ENCODE measurements at places on chromosomes 5 and 9. TPM values are rescaled to one million over a fixed set of nuclear protein-coding genes. Genes with fewer than 3 reads are reported as not detected.
A peak's percentile ranks its signal among the peaks of the same experiment; 100 is the strongest.

DNA sequence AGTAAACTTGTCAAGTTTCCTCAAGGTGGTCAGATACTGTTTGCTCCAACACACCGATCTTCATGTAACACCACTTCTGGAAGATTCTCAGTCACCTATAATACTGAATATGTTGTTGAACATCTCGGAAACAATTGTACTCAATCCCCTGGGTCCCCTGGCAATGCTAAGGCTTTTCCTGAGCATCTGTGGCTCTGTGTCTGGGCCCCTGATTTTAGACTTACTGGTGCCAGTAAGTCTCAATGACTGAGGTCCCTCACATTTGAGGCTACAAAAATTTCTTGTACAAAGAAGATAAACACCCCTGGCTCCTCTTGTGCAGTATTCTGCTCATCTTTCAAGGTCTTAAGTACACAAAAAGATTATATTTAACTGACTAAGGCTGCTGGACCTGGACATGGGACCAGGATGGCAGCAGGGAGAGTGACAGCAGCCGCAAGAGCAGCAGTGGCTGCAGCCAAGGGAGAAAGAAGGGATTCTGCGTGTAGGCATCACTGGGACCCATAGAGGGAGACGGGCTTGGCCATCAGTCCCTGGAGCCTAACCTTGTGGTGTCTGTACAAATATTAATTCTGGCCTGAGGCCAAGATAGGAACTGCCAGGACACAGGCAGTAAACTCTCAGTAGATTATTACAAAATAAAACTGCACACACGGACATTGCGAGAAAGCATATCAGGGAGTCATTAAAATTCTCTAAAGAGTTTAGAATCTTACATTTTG, 49.0 kb upstream of the TNPO1 start:
- no peak for DNase-seq

GRCh38 chr5:64918083-64918482, 149.4 kb downstream of the CWC27 start:
- DNase-seq: no peak

- DNase-seq: peak; percentile 57
Observed at GRCh38 chr9:95167998-95168397, 149.5 kb downstream of the FANCC start.

DNA sequence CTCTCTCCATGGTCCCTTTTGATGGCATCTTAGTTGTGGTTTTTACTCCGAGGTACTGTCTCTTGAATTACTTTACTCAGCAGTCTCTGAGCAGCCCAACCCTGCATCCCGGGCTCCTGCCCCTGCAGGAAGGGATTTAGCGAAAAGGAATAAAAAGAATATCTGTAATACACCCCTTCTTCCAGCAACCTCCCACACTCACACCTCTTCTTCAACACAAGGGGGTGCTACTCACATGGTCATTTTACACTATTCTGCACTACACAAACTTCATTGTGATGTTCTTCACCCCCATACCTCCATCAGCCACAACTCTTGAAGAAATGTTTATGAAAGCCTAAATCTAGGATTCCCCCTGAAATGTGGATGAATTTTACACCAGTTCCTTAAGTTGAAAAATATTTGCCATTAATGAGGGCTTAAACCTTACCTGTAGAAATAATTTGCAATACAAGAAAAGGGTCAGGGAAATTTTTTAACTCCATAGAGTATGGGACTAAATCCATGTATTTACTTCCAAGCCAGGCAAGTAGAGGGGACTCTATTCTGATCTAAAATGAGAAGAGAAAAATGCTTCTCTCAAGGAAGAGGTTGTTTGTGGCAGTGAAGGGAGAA, 26.0 kb downstream of the TPD52L3 start:
- DNase-seq: no peak

GRCh38 chr5:136133922-136134379, 1.3 kb downstream of the SMAD5 start:
- DNase-seq: no peak

GRCh38 chr9:94010980-94011533, 55.9 kb upstream of the BARX1 start:
- peak; percentile 16 for DNase-seq

DNA sequence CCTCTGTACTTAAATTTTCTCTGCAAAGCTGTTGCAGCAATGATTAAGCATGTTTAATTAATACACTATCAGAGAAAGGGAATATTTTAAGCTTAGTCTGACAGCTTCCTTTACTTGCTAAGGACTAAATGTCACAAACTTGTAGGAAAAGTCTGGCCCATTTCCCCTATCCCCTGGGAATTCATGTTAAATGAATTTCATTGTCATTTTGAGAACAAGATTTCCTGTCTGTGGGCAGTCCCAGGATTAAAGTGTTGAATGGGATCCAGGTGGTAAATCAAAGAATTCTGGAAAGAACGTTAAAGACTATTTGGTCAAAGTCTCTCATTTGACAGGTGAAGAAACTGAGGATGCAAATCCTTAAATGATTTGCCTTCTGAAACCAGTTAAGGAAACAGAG, 214.8 kb downstream of the MPDZ start:
- DNase-seq: no peak

DNA sequence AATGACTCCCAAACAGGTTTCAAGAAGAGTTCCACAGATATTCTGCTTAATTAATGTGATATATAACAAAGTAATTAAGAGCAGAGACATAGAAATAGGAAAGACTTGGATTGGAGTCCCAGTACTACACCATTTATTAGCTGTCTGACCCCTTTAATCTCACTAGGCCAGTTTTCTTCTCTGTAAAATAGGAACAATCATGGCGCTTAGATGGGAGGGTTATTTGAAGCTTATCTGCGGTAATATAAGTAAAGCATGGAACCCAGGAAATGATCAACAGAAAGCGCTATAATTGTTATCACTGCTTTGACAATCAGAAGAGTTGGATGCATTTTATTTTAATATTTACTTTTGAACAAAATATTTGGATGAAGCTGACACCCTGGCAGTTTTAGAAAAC, 71.3 kb upstream of the IFNE start:
- DNase-seq: no peak

CD74 gene
- total RNA-seq: 132 TPM

GRCh38 chr5:117645400-117645799, 1070.8 kb upstream of the SEMA6A start:
- no peak for DNase-seq

SLC45A2 gene
- total RNA-seq: 0.73 TPM

GRCh38 chr9:74496406-74496805, 729 bp upstream of the RORB start:
- no peak for DNase-seq

GRCh38 chr9:34572092-34572491, 17.4 kb downstream of the CNTFR start:
- peak; percentile 71 for DNase-seq

IL13 gene
- not detected for total RNA-seq

DNA sequence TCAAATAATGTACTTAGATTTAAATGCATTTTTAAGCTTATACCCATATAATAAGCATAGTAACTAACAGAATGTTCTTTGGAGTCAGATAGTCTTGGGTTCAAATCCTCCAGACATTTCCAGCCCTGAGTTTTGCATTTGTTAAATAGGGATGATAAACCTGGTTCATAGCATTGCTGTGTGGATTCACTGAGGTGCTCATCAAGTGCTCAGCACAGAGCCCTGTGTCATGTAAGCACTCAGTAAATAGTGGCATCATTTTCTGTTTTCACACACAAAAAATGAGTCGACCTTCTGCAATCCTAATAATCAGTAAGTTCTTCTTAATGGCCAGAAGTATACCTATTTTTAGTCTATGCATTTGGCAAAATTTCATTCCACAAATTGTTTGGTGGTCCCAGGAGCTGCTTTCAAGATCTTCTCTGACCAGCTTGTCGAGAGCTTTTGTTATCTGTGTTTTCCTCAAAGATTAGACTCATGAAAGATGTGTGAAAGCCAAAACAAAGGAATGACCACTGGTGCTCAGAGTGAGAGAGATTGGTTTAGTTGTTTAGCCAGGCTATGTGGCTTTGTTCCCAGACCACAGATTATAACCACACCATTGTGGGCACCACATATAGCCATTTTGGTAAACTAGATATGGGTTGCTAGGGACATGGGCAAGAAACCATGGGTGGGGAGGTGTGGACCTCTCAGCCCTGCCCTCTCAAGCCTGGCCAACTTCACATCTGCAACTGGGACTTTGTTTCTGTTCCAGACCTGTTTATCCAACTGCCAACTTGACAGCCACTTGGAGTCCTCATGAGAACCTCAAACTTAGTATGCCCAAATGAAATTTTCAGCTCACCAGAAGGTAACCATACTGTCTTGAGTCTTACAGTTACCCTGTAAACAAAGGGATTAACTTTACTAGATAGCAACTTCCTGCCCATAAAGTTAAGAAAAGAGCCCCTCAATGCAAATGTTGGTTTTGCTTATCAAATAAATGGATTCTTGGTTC, 45.0 kb downstream of the DOCK8 start:
- DNase-seq: no peak

GRCh38 chr5:584216-584615, 27.9 kb upstream of the CEP72 start:
- no peak for DNase-seq

- no peak for DNase-seq
Observed at GRCh38 chr9:131697097-131697496, 42.8 kb downstream of the RAPGEF1 start.

SLC27A6 gene
- total RNA-seq: 0.18 TPM

- no peak for DNase-seq
Observed at GRCh38 chr9:118230329-118230728, 526.1 kb downstream of the TLR4 start.

- DNase-seq: no peak
Observed at GRCh38 chr5:133962131-133962530, 6.3 kb downstream of the C5orf15 start.

RPL7A gene
- 1,405 TPM for total RNA-seq

FYB1 gene
- 7.3 TPM for total RNA-seq

GRCh38 chr5:39599721-39600431, 175.1 kb upstream of the DAB2 start:
- no peak for DNase-seq

DNA sequence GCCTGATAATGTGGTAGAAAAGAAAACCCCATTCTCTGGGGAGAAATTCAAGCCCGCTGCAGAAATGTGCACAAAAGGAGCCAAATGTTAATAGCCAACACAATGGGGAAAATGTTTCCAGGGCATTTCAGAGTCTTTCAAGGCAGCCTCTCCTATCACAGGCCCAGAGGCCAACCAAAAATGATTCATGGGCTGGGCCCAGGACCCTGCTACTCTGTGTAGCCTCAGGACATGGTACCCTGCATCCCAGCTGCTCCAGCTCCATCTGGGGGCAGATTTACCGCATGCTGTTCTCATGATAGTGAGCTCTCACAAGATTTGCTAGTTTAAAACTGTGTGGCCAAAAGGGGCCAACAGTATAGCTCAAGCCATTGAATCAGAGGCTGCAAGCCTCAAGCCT, 41.1 kb downstream of the RAPGEF6 start:
- DNase-seq: no peak

RNF183 gene
- total RNA-seq: 0.85 TPM

- DNase-seq: no peak
Observed at GRCh38 chr9:128494746-128495129, 9.8 kb upstream of the GLE1 start.

UAP1L1 gene
- 13.0 TPM for total RNA-seq

DNA sequence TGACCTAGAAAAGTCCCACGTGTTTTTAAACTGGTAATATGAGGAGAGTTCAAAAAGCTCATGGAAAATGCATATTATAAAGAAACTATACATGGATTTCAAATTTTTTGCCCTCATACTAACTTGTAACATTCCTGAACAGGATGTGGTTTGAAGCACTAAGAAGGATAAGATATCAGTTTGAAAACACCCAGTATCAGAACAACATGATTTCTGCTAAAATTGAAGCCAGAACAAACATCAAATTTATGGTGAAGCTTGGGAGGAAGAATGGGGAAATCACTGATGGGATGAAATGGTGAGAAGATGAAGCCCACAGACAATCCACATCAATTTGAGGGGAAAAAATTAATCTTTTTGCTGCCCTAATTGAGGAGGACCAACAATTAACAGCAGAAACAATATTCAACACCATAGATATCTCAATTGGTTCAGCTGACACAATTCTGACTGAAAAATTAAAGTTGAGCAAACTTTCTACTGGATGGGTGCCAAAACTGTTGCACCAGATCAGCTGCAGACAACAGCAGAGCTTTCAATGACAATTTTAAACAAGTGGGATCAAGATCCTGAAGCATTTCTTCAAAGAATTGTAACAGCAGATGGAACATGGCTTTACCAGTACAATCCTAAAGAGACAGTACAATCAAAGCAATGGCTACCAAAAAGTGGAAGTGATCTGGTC, 113.2 kb upstream of the SNX2 start:
- no peak for DNase-seq

ITGA2 gene
- total RNA-seq: 17.6 TPM

GRCh38 chr5:142671266-142671665, 14.6 kb downstream of the FGF1 start:
- DNase-seq: no peak

DMRT3 gene
- total RNA-seq: not detected

- no peak for DNase-seq
Observed at GRCh38 chr9:121373011-121373729, 3.1 kb upstream of the STOM start.

GRCh38 chr5:79518718-79519117, 4.8 kb upstream of the HOMER1 start:
- DNase-seq: no peak

HRH2 gene
- total RNA-seq: 0.84 TPM

GRCh38 chr5:4987431-4987830, 152.7 kb upstream of the ADAMTS16 start:
- no peak for DNase-seq

GRCh38 chr9:113582698-113583200, 119.2 kb downstream of the RGS3 start:
- no peak for DNase-seq

DNA sequence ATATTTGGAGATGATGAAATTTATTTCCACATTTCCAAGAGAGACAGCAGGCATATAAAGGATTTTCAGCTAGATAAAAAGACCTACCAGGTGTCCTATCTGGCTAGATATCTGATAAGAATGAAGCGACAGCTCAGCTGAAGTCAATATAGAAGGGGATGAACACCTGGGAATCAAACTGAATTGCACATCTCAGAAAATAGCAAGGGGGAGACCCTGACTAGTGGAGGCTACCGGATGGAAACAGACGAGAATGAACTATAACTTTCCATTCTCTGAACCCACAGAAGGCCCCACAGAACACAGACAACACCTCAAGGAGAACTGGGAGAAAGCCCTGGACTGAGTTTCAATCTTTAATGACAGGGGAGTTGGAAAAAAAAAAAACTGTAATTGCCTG, 51.1 kb downstream of the CPLANE1 start:
- no peak for DNase-seq

GRCh38 chr5:159514229-159514810, 184.0 kb upstream of the IL12B start:
- no peak for DNase-seq

SLC34A3 gene
- not detected for total RNA-seq

PDLIM7 gene
- total RNA-seq: 56.5 TPM

SPINK13 gene
- total RNA-seq: not detected

PDLIM4 gene
- total RNA-seq: 1.5 TPM

- DNase-seq: no peak
Observed at GRCh38 chr5:93336330-93337110, 244.5 kb downstream of the NR2F1-AS1 start.

Data from left colon (tissue), 2 donors.